ENCODE measurements at places on chromosomes 7 and 10.

DNA sequence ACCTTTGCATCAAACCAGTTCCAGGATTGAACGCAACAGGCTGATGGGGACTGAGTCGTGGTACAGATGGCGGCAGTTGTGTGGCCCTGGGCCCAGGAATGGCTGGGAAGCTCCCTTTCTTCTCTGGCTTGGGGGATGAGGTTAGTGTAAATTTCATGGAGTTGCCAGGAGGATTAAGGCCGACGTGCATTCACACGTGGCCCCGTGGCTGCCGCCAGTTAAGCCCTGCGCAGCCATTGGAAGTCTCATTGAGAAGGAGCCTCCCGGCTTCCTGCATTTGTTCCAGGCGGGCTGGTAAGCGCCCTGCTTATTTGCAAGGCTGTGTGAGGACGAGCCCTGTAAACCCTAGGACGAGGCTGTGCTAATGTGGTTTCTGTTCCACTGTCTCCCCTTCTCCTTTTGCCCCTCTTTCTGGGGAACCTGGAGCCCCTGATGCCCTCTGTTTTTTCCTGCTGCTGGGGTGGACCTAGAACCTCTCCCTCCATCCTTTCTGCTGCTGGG is 174.7 kb upstream of the TNRC18 start:
- DNase-seq, result peak; percentile 31

GRCh38 chr10:106637873-106638272 is 526.6 kb downstream of the SORCS1 start:
- no peak for DNase-seq

DNA sequence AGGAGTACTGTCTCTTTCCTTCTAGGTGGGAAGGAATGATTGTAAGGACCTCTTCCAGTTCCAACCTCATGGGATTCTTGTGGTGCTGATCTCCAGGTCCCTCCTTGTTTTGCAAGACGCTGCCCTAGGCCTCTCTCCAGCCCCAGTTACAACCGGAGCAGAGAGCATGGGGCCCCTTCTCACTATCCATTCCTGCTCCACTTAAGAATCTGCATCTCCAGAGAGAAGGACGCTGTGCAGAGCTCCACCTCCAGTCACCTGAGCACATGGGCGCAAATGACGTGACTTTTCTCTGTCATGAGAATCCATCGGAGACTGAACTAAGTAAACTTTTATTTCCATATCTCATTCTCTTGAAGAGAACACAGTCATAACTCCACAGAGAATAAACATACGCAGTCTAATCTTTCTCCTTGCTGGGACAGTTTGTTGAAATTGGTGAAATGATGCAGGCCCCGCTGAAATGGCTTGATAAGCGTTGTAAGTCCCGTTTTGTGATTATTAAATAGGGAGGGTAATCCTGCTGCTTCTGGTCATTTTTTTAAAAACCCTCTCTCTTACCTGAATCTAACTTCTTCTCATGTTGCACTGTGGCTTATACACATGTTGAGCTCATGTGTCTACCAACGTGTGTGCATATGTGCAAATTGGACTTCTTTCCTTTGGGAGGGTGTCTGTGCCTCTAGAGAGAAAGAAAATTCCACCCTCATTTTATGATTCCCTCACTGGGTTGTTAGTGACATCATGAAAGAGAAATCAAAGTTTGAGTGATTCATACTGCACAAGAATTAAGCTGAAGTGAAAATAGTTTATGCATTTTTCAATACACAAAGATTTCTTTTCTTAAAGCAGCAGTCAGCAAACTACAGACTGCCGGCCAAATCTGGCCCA is 133.2 kb upstream of the TBX20 start:
- no peak for DNase-seq

DNA sequence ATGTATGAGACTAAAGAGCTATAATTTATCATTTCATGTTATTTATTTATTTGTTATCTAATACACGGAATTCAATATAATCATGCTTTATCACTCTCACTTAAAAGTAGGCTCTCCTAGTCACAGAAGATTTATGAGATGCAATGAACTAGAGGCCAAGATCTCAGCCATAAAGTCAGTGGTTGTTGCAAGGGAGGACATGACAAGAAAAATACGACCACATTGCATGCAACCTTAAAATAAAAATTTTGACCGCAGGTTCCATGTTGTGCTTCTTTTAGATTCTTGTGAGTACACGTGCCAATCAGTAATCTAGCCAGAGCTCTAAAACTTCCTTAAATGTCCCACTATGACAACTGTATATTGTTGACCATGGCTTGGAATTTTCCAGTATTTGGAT is 75.9 kb upstream of the SP8 start:
- peak; percentile 12 for DNase-seq

DNA sequence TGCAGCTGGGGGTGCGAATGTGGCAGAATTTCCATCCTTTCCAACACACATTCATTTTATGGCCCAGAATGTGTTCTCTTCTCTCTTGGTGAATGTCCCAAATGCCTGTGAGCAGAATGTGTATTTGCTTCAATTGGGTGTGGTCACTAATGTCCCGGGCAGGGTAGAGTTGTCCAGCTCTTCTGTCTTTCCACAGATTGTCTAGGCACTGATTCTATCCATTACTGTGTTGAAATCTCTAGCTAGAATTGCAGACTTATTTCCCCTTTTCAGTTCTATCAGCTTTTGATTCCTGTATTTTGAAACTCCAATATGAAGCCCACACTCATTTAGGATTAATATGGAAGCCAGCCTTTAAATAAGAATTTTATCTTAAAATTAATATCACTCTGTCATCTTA is 14.0 kb upstream of the AKR1E2 start:
- DNase-seq, result no peak
